ENCODE measurements at places on chromosomes 3 and 15.

GRCh38 chr3:187639927-187640568 is 30.1 kb downstream of the SST start:
- DNase-seq: peak; percentile 37

DNA sequence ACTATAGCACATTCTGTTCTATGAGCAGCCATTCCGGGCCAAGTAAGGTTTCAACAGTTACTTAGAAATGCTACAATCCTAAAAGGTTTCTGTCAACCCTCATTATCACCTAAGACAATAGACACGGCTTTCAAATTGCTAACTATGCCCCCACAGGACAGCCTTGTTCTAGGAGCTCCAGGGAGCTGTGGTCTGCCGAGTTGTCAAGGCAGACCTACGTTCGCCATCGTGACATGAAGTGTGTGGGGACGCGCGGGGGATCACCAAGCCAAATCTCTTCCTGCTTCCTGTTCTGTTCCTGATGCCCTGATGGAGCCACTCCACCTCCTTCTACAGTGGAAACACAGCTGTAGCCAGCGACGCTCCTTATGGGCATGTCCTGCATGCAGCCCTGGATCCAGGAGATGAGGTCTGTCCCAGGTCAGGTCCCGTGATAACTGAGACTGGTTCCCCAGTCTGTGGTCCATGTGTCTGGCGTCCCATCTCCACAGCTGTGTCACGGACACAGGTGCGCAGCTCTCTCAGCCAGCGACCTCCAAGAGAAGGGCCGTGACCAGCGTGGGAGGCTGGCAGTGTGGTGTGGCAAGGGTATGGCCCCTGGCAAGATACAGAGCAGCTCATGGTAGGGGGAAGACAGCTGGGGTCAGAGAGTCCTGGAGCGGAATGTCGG is 82.8 kb downstream of the PCSK6 start:
- DNase-seq: no peak

DNA sequence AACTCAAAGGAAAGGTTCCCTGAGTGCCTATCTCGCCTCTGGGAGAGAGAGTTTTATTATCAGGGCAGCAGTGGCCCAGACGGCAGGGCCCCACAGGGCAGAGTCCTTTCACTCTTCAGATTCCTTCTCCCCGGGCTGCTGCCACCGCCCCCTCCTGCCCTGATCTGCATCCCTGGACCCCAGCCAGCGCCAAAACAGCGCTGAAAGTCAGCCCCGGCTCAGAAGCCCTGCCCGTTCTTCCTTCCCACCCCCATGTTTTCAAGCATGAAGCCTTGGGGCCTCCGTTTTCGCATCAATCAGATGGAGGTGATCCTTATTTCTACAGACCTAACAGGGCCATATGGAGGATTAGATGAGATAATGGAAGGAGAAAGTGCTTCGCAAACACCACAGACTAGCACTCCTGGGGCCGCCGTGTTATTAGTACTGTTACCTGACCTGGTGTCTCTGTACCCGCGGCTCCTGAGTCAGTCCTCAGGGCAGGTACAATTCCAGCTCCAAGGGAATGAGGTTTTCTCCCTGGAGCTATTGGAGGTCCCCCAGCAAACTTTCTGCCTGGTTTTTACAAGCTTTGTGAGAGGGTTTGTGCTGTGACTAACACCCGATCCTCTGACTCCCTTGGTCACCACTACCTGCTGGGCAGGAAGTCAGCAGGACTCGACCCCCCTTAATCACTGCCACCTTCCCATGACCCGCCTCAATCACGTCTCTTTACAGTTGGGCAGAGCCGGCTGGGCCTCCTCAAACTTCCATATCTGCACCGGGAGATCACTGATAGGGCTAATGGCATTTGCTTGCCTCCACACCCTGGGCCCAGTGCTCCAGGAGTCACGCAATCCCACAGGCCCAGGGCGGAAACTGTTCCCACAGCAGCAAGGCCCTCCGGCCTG is 39.5 kb upstream of the TSEN2 start:
- DNase-seq: no peak

GRCh38 chr15:70103880-70104626 is 6.3 kb upstream of the TLE3 start:
- DNase-seq: no peak

DNA sequence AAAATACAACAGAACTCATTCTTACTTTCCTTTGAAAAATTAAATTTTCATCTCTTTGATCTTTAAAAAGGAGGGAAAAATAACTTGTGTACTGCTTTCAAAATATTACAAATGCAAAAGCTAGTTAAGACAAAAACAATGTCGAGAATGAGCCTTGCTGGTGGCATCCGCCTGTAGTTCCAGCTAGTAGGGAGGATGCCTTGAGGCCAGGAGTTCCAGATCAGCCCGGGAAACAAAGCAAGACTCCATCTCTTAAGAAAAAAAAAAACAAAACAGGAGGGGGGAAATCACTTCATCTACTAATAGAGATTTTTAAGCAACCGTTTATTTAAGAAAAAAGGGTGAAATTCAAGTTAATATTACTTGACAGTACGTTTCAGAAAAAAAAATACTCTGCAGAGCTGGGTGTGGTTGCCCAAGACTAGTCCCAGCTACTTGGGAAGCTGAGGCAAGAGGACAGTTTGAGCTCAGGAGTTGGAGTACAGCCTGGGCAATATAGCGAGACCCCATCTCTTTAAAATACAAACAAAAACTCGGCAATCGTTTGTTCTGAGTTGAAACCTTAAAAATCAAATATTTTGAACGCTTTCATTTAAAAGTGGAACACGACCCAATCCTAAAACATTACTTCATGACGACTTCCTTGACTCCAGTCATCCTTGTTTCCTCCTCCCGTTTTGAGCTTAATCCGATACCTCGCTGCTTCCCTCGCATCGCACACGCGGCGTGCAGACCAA is 1.2 kb downstream of the KPNA1 start:
- peak; percentile 27 for DNase-seq

DNA sequence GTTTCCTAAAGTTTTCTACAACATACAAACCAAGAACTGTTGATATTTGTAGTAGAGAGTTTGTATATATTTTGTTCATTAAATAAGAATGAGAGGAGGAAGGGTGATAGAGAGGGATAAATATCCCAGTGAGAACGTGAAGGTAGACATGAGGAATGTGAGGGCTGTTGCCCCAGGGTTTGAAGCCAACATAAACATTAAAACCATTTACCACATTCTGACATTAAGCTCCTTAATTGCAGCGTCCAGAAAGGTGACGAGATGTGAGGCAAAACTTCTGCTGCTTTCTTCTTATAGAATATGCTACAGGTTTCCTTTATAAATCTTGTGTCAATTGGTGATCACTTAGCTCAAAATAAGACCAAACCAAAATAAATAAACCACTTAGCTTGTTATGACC is 267.8 kb upstream of the CNTN4 start:
- DNase-seq: no peak

DNA sequence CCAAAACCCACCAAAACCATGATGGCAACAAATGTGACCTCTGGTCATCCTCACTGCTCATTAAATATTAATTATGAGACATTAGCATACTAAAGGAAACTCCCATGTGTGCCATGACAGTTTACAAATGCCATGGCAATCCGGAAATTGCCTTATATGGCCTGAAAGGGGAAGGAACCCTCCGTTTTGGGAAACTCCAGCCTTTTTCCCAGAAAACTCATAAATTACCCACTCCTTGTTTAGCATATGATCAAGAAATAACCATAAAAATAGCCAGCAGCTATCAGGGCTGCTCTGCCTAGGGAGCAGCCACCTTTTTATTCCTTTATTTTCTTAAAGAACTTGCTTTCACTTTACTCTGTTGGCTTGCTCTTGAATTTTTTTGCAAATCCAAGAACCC is 992.7 kb downstream of the NTRK3 start:
- no peak for DNase-seq

DNA sequence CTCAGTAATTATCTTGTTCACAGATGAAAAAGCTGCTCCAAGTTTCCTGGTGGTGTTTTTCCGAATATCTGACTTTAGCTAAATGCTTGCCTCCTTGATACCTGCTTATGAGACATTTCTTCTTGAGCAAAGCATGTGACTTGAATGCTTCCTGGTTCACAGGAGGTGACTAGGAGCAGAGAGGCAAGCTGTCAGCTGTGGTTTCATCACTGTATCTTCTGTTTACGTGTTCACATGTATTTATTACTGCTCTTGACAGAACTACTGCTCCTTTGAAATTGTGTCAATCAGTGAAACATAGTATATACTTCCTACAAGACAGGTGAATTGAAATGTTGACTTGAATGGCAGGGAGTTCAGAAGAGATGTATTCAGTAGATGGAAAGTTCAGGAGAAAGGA is 8.9 kb upstream of the SPPL2A start:
- peak; percentile 1 for DNase-seq

DNA sequence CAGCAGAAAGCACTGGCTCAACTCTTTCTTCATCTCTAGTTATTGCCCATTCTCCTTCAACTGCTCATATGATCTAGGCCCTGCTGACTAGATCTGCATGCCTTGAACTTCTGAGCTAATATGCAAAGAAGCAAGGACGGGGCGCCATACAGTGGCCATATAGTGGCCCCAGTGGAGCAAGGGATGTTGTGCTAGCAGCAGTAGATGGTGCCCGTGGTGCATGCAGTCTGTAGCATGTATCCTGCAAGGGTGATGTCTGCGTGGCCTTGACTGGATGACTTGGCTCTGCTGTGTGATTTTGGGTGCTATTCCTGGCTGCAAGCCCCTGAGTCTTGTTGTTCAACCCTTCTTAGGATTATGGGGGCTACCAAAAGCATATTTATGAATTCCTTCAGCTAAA is 12.2 kb upstream of the NMD3 start:
- no peak for DNase-seq

DNA sequence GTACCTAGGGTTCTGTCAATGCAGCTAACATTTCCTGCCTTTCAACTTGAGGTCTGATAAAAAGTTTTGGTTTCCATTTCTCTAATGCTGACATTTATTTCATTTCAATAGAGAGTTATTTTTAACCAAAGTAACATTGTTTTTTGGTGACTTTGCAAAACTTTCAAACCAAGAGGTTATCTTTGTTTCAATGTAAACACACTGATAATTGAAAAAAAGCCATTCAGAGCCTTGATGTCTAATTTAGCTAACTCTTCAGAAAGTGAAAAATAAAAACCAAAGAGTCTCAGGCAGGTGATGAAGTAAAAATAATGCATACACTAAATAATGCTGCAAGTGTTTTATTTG is 9.6 kb upstream of the TIPARP start:
- DNase-seq: no peak

DNA sequence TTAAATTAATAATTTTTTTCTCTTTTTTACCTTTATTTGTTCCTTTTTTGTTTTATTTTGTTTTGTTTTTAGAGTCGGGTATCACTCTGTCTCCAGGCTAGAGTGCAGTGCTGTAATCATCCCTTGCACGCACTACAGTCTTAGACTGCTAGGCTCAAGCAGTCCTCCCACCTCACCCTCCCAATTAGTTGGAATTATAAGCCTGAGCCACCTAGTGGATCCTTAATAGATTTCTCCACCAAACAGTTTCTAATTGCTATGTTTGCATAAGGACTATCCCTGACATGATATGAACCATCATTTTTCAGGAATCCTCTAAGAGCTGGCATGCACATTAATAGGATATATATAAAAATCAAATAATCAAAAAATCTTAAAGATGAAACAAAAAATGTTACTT is 993.2 kb downstream of the OTOL1 start:
- DNase-seq: no peak

- DNase-seq: no peak
Measured at GRCh38 chr15:38010395-38010794, 76.0 kb downstream of the TMCO5A start.

- no peak for DNase-seq
Measured at GRCh38 chr3:47512416-47513124, 942 bp downstream of the ELP6 start.

DNA sequence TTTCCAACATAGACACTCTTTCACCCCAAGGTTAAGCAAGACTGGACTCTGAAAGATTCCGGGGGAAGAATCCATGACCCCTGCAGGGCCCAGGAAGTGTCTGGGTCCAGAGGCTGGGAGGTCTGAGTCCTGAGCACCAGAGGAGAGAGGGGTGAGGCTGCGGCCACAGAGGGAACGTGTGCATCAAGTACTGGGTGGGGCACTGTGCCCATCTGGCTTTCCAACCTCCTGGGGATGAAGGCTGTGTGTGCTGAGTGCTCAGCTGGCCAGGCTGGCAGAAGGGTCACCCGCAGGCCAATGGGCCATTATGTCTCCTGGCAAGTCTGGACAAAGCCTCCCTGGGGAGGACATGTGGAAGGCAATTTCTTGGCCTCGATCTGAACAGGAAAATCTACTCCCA is 3.3 kb downstream of the CHRNA3 start:
- DNase-seq: peak; percentile 25

DNA sequence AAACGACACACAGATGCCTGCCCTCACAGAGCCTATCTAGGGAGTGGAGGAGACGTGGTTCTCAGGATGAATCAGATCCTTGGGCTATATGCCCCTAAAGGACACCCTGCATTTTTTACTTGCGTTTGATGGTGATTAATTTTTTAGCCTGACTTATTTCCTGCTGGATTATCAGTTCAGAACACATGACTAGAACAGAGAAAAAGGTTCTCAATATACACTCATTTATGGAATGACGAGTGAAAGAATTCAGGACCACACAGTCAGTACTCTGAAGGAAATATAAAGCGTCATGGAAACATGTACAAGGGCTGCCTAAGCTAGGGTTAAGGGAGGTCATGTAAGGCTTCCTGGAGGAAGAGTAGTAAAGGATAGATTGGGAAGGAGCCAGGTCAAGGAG is 121.8 kb downstream of the SSR3 start:
- DNase-seq: no peak

DNA sequence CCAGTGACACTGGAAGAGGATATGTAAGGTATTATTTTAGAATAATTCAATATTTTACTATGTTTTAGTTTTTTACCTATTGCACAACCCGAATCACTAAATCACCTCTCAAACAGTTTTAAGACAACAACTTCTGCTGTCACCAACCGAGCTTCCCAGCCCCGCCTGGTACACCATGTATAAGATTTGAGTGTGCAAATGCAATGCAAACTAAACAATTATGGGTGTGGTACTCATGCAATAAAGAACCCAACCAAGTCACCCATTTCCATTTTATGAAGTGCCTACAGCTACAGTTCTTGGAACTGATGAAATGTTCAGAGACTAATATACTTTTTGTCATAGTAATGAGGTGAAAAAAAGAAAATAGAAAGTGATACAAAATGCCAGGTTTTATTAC is 256.2 kb downstream of the TAFA4 start:
- no peak for DNase-seq

GRCh38 chr3:187941135-187941847 is 196.0 kb upstream of the BCL6 start:
- no peak for DNase-seq

- peak; percentile 93 for DNase-seq
Measured at GRCh38 chr3:129794311-129795185, 99.0 kb downstream of the TMCC1 start.

GRCh38 chr3:104388619-104389018 is 978.1 kb upstream of the ALCAM start:
- peak; percentile 14 for DNase-seq

- peak; percentile 3 for DNase-seq
Measured at GRCh38 chr3:119831941-119832371, 50.1 kb downstream of the NR1I2 start.

- DNase-seq: peak; percentile 38
Measured at GRCh38 chr15:90839187-90840071, 29.0 kb upstream of the FURIN start.

- DNase-seq: no peak
Measured at GRCh38 chr15:69125236-69125635, 35.2 kb upstream of the GLCE start.

GRCh38 chr15:44698641-44699040 is 12.5 kb downstream of the PATL2 start:
- DNase-seq: no peak

- no peak for DNase-seq
Measured at GRCh38 chr3:114365909-114366308, 72.1 kb downstream of the TIGIT start.

- DNase-seq: peak; percentile 77
Measured at GRCh38 chr15:73964736-73965093, 27.4 kb downstream of the STOML1 start.

- no peak for DNase-seq
Measured at GRCh38 chr3:39052583-39052982, 767 bp downstream of the WDR48 start.

Data from NCI-H1417 (cell line).